Stimulated activated CD4-positive, alpha-beta T cell treated with anti-CD3 and anti-CD28 coated beads, Interleukin-4, amount 100 ng/mL, for 4 hours (primary cell): ENCODE measurements at places on chromosomes 4 and X.

DNA sequence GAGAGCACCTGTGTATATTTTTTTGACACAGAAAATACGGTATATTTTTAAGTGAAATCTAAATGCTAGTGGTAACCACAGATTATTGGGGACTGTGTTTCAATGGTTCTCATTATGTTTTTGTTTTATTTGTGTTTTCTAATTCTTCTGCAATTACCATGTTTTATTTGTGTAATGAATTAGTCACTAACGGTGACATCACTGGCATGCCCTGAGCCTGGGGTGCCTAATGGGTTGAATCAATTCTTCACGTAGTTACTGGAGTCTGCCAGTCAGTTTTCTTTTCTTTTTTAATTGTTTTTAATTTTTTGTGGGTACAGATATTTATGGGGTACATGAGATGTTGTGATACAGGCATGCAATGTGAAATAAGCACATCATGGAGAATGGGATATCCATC is 168.8 kb downstream of the RELL1 start:
- no peak for DNase-seq

DNA sequence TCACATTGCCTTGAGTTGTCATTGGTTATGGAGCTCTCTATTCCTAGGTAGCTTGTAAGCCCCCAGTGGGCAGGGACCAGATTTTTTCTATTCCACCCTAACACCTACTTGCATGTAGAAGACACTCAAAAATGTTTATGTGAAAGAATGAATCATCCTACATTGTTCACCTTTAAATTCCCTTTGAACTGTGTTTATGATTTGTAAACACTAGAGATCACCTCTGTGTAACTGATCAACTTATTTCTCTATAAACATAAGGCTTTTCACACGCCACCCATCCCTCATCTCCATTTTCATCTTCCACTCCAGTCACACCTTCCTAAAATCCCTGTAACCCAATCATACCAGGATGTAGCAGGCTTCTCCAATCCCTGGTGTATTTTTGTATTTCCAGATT is 142.6 kb upstream of the LEF1 start:
- DNase-seq: no peak

GRCh38 chr4:100936661-100937375 is 410.5 kb downstream of the PPP3CA start:
- DNase-seq: no peak

GRCh38 chr4:21769404-21770147 is 179.0 kb downstream of the KCNIP4 start:
- no peak for DNase-seq

- no peak for DNase-seq
Observed at GRCh38 chr4:1338752-1339414, 8.1 kb upstream of the UVSSA start.

DNA sequence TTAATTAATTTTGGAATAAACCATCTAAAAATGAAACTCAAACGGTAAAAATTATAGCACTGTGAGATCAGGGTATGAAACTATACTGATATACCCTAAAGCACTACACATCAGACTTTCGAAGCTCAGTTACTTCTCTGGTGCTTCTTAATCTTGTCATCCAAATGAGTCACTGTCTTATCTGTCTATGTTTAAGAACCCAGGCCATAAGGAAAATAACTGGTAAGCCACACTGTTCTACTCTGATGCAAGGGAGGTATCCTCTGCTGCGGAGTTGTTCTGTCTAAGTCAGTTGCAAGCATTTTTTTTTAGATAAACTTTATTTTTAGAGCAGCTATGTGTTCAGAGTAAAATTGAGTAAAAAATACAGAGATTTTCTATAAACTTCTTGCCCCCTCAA is 830.8 kb upstream of the POU3F4 start:
- DNase-seq: no peak

- DNase-seq: no peak
Observed at GRCh38 chrX:30183554-30183953, 31.8 kb upstream of the MAGEB2 start.

GRCh38 chrX:70032792-70033191 is 16.9 kb downstream of the AWAT2 start:
- DNase-seq: no peak

DNA sequence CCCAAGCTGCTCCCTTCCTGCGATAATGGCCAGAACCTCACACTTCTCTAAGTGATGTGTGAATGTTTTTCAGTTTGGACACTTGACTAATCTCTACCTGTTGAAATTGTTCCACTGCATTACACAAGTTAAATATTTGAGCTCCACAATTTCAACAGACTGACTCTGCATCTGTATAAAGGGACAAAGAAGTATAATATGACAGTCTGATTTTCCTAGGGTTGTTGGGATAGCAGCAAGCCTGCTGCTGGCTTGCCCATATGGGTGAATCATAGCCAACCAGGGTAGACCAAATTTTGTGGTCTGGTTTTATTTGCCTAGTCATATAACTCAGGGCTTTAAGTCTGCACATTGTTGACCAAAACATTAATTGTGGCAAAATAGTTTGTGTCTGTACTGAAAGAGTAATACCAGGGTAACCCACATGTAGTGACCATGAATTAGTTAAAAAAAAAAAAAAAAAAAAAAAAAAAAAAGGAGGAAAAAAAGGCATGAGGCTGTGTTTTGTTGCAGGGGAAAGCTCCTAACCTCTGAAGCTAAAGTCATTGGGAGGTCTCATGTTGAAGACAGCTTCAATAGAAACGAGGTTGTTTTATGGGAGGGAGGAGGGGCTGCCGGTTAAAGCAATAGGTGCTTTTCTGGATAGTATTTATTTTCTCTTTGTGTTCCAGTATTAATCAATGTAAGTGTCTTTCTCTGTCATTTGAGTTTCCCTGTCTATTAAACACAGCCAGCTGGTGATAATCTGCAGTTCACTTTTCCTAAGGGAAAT is 534.2 kb downstream of the RAB28 start:
- no peak for DNase-seq

DNA sequence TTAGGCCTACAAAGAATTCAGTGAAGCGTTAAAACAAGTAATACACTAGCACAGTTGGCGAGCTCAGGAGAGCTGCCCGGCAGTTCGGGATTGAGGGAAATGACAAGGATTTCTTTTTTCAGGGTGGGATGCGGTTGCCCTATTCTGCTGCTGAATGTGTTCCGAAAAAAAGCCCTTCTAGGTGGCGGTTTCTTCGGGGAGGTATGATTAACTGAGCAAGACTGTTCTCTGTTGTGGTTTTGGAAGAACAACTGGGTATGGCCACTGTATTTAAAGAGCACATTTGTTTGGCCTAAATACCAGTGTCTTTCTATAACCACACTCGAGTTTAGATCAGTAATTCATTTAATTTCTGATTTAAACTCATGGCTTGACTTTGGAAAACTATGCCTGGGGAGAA is 459.7 kb upstream of the FAT1 start:
- DNase-seq: no peak

- DNase-seq: no peak
Observed at GRCh38 chrX:13864264-13864663, 47.4 kb upstream of the GPM6B start.

DNA sequence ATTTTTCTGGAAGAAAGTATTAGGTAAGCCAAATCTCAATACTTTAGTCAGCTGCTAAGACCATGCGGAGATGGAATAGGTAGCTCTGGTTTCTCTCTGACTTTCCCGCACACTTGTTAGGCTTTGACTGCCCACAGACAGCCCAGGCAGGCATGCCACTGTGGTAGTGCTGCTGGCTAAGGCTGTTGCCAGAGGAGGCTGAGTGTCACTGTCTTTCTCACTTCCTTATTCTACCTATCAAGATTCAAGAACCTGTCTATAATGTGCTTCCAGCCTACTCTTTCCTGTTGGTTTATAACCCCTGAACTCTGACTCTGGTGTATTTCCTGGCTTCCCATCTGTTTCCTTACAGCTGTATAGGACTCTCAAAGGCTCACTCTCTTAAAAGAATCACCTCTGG is 81.8 kb upstream of the TRPC5 start:
- DNase-seq: no peak

GRCh38 chr4:107719207-107719921 is 670 bp downstream of the PAPSS1 start:
- DNase-seq: no peak

DNA sequence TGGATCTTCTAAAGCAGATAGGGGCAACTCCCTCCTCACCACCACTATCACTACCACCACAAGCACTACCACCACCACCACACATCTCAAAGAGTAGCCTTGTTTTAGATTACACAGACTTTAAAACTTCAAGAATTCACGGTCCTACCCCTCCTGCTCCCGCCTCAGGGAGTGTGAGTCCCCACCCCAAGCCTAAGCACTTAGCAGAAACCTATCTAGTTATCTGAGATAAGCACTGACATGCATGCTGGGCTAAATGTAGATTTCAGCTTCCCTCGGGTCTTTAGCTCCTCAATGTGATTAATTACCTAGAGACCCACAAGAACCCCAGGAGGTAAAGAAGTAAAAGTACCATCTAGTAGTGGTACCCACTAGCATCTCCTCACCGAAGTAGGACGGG is 775 bp downstream of the AMOT start:
- DNase-seq: no peak

GRCh38 chr4:150586162-150586810 is 4.3 kb downstream of the MAB21L2 start:
- no peak for DNase-seq

GRCh38 chr4:163201358-163201757 is 34.7 kb upstream of the NAF1 start:
- no peak for DNase-seq

DNA sequence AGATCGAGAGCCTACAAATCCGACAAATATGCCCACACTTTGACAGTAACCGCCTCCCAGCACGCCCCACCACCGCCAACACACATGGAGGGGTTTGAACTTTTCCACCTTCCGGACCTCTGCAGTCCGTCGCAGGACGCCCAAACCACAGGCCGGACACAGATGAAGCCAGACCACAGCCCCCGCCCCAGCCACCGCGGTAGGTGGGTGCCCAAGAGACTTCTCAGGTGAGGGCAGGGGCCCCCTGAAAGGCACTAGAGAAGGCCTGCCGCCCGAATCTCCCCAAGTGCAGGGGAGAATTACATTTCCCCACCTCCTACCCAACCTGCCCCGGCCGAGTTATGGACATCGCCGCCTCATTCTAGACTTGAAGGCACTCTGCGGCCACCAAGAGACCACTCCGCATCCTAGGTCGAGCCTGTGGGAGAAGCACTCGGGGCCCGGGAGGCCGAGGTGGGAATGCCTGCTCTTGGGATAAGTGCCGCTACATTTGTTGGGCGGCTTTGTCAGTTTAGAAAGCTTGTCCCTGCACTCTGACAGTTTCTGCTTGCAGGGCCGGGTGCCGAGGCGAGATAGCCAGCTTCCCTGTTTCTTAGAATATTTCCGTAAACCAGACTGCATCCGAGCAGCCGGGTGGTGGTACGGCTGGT is 21.5 kb downstream of the HAND2 start:
- no peak for DNase-seq

GRCh38 chr4:139728840-139729239 is 63.2 kb downstream of the MGST2 start:
- no peak for DNase-seq

DNA sequence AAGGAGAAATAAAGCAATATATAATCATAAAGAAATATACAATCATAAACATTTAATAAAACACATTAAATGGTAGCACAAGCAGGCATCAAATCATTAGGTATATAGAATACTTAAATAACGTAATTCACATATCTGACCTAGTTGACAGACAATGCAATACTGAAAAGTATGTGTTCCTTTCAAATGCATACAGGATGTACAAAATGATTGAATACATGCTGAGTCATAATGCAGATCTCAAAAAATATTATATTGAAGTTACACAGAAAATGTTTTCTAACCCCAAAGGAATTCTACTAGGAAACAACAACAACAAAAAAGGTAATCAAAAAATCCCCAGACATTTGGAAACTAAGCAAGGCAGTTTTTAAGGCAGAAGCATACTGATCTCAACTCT is 1072.0 kb upstream of the INTU start:
- no peak for DNase-seq

DNA sequence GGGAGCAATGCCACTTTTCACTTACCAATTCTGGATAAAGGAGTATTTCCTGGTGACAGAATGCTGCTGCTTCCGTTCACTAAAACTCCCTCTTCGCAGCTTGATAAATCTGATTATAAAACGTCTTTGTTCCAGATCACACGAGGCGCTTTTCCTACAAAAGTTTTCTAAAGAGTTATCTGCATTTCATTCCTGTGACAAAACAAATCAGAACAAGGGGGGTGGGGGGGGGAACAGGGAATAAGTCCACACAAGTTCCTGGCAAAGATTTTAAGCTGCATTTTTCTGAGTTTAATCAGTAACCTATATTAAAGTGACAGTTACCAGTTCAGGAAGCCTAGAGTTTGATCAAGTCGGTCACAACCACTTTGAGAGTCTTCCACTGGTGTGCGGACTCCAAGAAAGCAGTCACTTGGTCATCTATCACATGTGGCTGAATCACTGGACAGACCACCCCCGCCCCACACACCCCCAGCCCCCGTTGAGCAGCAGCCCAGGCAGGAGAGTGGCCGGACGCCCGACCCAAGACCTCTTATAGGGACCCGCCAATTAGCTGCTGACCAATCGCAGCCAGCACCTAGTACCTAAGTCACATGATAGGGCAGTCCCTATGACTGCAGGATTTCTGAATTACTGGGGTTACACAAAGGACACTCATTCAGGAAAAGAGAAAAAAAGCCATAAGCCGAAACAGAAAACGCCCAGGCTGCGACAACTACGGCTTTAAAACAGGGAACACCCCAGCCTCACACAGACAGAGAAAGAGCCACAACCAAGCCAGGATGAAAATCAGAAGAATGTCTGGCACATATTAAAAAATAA is 569.3 kb upstream of the DIPK2B start:
- peak; percentile 48 for DNase-seq

DNA sequence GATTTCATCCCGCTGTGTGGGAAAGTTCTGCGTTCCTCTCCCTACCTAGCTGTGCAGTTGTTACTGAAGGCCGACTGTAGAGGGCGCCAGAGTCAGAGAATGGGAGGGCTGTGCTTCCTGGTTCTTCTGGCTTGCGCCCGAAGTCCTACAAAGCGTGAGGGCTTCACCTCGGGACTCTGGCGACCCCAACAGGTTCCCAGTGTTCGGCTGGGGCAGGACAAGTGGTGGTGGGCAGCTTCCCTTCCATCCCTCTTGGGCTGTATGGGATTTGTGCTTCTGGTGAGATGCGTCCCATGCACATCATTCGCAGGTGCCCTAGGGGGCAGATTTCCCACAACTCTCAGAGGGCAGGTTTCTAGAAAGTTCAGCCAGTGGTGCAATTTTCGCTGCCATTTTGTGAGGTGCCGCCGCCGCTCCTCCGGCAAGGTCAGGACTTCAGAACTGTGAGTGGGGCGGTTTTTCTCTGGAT is 27.3 kb downstream of the CT45A1 start:
- DNase-seq: peak; percentile 53

GRCh38 chrX:139933904-139934303 is 1.1 kb upstream of the ATP11C start:
- no peak for DNase-seq

GRCh38 chr4:111228874-111229273 is 606.0 kb upstream of the PITX2 start:
- no peak for DNase-seq

- DNase-seq: no peak
Observed at GRCh38 chr4:133160853-133161252, 11.8 kb downstream of the PCDH10 start.

GRCh38 chrX:44483965-44484606 is 58.6 kb downstream of the FUNDC1 start:
- no peak for DNase-seq
